ENCODE measurements at places on chromosomes 2 and 18. TPM values are rescaled to one million over a fixed set of nuclear protein-coding genes. Genes with fewer than 3 reads are reported as not detected.
A peak's percentile ranks its signal among the peaks of the same experiment; 100 is the strongest.

Gene EPB41L5
- 4.2 TPM for total RNA-seq

Gene CPLX4
- total RNA-seq: not detected

DNA sequence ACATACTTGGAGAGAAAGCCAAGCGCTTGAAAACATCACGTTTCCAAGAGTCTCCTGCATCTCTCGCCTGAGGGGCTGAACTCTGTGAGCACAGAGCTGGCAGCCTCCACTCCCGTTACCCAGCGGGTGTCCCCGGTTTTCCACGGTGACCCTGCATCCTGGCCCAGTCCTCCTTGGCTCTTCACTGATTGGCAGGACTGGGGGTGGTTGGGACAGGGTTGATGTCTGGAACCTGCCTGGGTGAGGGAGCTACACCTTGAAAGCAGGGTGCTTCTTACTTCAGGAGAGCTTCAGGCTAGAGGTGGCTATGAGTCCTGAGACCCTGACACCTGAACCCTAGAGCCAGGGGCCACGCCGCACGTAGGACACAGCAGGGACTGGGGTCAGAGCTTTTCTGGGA, 234.1 kb downstream of the DYSF start:
- peak; percentile 28 for DNase-seq

DNA sequence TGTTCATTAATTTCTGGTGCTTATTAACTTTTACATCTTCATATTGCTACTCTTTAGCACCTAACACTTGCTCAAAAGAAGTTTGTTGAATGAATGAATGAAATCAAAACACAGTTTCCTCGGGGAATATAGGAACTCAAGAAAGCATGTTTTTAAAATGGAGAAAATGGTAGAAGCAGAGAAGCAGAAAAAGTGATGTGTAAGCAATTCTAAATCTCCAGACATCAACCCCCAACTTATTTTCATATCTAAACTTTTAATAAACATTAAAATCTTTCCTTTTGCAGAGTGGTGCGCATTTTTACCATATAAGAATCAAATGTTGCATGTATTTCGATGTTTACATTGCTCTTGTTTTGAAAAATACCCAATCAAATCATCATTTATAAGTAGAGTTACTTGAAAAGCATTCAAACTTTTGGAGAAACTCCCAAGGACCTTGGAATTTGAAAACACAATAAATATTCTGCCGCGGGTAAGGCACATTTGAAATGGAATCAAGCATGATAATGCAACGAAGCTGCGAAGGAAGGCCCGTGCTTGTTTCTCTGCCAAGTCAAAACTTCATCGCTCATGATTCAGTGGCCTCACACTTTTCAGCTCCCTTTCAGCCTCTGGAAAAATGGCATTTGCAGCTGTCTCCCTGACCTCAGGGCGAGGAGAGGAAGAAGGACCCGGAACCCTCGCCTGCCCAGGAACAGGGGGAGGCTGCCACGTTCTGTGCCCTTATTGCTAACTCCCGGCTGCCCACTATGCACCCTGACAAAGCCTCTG, 26.7 kb upstream of the SMIM21 start:
- DNase-seq: no peak

Gene NCKAP1
- total RNA-seq: 3.1 TPM

Data from natural killer cell treated with Interleukin-12 subunit alpha and Interleukin-12 subunit beta and Interleukin-15 and Interleukin-18, amount 100 ng/mL, for 72 hours (primary cell).